Hematopoietic multipotent progenitor cell treated with erythropoietin and hydrocortisone succinate and interleukin-3 and kit ligand, for 17 days (in vitro differentiated cells): ENCODE measurements at places on chromosomes 5 and 9.

DNA sequence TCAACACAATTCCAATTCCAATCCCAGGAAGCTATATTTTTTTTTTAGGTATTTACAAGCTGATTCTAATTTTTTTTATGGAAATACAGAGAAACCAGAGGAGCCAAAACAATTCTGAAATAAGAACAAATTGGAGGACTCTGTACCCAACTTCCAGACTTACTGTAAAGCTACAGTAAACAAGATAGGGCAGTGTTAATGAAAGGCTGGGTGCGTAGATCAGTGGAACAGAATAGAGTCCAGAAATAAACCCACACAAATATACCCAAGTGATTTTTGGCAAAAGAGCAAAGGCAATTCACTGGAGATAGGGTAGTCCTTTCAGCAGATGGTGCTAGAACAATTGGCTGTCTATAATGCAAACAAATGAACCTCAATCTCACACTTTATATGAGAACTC is 50.6 kb downstream of the WHRN start:
- no peak for DNase-seq

- DNase-seq, result no peak
These were observed 3.1 kb downstream of the CXXC5 start for GRCh38 chr5:139651043-139651834.

DNA sequence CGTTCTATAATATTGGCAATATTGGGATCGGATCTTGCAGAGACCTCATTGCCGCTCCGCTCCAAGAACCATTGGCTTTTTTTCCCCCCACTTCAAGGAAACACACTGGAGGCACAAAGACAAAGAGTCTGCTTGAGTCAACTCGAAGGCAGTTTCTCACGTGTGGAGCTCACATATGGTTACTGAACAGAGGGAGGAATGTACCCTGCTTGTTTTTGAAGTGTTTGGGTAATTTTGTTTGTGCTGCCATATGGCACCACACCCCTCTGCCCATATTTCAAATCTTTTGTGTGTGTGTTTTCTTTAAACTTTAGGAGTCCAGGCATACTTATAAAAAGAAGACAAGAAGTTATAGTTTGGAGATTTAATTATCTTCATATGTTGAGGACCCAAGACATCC is 595.9 kb downstream of the DTWD2 start:
- no peak for DNase-seq

- no peak for DNase-seq
These were observed 57.3 kb downstream of the ZFR start for GRCh38 chr5:32387211-32387610.

DNA sequence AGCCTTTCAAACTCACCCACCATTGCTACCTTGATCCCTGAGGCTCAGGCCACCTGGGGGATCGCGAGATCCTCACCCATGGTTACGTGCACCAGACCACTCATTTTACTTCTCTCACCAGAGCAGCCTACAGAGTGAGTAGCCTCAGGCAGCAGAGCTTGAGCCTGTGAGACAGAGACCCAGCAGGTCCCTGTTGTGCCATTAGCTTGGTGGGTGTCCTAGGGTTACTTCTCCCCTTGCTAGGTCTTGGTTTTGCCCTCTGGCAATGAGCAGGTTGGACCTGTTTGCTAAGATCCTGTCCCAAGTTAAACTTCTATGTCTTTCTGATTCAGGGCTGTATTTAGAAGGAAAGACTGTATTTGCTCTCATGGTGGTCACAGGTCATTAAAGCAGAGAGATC is 21.8 kb downstream of the WHRN start:
- no peak for DNase-seq

GRCh38 chr5:116939641-116940040 is 365.0 kb upstream of the SEMA6A start:
- DNase-seq, result no peak

DNA sequence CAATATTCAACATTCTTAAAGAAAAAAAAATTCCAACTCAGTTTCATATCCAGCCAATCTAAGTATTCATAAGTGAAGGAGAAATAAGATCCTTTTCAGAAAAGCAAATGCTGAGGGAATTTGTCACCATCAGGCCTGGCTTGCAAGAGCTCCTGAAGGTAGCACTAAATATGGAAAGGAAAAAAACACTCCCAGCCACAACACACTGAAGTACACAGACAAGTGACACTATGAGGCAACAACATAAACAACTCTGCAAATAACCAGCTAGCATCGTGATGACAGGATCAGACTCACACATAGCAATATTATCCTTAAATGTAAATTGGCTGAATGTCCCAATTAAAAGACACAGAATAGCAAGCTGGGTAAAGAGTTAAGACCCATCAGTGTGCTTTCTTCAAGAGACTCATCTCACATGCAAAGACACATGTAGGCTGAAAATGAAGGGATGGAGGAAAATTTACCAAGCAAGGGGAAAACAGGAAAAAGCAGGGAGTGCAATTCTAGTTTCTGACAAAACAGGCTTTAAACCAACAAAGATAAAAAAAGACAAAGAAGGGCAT is 33.1 kb downstream of the ANKRD33B start:
- DNase-seq, result no peak

DNA sequence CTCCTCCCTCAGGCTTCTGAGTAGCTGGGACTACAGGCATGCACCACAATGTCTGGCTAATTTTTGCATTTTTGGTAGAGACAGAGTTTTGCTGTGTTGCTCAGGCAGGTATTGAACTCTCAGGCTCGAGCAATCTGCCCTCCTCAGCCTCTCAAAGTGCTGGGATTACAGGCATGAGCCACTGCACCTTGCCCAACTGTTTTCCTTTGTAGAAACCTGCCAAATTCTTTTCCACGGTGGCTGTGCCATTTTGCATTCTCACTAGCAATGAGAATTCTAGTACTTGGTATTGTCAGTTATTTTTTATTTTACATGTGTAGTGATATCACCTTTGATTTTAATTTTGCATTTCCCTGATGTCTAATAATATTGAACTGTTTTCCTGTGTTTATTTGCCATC is 7.8 kb downstream of the RMI1 start:
- DNase-seq, result no peak

DNA sequence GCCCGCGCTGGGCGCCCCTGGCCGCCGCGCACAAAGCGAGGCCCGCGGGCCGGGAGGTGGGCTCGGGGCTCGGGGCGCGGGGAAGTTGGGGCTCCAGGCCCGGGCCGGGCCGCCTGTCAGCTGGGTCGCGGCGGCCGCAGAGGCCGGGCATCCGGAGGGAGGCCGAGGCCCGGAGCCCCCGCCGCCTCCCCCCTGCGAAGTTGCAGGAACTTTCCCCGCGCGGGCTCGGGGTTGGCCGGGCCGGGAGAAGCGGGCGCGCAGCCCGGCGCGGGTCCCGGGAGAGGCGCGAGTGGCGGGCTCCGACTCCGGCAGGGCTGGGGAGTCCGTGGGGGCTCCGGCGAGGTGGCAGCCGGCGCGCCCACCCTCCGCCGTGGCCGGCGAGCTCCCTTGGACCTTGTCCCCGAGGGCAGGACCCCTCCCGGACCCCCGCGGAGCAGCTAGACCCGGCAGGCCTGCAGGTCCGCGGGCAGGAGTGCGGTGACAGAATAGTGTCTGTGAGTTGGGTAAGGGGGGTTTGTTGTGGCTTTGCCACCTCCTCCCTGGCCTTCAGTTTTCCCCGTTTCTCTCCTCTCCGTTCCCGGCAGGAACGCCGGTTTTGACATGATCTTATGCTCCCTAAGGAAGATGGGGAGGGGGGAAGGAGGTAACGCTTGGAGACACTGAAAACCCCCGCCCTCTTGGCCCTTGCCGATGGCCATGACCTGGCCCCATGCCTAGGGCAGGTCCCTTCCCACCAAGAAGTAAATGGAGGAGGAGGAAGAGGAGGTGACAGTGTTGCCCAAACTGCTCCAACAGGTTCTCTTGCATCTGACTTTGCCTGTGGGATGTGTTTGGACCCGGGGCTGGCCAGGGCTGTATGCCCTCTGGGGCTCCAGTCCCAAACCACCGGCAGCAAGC is 942 bp downstream of the PHF2 start:
- DNase-seq, result no peak

- no peak for DNase-seq
These were observed 64.0 kb upstream of the TLE4 start for GRCh38 chr9:79507801-79508200.

GRCh38 chr5:127571314-127572131 is 54.1 kb downstream of the PRRC1 start:
- no peak for DNase-seq

GRCh38 chr9:123355761-123356431 is at the start of gene CRB2:
Gene CRB2, plus strand, starts transcription at chr9:123356197. Its CDS starts 64 bp downstream, at chr9:123356261.
- no peak for DNase-seq

DNA sequence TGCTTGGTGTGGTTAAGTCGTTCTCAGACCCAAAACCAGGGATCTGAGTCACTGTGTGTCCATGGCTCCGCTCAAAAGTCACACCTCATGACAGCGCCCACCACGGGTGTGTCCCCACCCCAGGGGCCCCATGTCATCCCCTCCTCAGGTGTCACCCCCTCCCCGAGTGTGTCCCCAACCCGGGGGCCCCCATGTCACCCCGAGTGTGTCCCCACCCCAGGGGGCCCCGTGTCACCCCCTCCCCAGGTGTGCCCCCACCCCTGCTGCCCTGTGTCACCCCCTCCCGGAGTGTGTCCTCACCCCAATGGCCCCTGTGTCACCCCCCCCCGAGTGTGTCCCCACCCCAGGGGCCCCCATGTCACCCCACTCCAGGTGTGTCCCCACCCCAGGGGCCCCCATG is 5.1 kb downstream of the LRRC14B start:
- DNase-seq, result no peak

DNA sequence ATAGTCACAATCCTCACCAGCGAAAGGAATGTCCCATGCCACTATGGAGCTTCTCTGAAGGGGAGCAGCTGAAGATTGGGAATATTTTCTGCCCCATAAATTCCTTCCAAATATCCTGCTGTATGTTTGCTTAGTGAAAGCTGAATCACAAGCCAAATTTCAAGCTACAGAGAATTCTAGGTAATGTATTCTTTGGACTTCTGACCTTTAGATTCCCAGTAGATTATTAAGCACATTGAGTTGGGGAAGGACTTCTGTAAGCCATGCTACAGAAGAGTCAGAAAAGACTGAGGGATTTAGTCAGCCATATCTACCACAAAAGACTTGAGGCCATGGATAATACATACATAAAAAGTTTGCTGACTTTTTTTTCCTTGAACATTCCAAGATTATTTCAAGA is 1342.0 kb upstream of the NUDT12 start:
- no peak for DNase-seq

- DNase-seq, result peak; percentile 38
These were observed at the start of gene SUSD3 for GRCh38 chr9:93058355-93059010. Gene SUSD3, plus strand, starts transcription at chr9:93058701. Its CDS starts 42 bp downstream, at chr9:93058743.

GRCh38 chr5:53783624-53784228 is 223.3 kb downstream of the NDUFS4 start:
- DNase-seq, result no peak

DNA sequence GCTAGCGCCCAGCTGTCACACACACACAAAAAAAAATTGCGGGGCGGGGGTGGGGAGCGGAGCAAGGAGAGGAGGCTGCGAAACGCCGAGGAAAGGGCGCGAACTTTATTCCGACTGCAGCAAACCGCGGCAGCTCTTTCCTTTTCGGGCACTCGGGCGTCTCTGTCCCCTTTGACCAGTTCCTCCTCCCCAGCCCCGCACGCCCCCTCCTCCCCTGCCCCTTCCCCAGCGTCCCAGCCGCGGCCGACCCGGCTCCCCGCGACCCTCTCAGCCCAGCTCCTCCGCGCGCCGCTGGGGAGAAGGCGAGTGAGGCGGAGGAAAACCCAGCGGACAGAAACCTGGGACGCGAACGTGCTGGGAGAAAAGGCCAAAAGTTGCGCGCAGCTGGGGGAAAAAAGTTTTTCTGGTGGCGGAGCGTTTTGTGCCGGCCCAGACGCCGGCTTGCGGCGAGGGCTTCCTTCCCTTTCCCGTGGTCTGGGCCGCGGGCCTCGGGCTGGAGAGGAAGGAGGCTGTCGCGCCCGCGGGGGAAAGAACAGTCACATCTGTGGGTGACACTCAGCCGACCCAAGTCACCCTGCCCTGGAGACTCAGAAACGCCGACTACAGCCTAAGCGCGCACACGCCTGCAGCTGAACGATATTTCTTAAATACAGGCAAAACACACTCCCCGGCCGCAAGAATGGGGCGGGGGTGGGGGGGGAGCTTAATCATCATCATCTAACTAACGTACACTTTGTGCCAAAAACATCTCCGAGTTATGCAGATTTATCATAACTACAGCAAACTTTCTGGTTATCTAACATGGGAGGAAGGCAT is 1.1 kb upstream of the BNC2 start:
- DNase-seq, result no peak

- DNase-seq, result no peak
These were observed 99.8 kb downstream of the ZNF462 start for GRCh38 chr9:106962615-106963363.

- DNase-seq, result no peak
These were observed 116.1 kb upstream of the TNC start for GRCh38 chr9:115234094-115234493.

DNA sequence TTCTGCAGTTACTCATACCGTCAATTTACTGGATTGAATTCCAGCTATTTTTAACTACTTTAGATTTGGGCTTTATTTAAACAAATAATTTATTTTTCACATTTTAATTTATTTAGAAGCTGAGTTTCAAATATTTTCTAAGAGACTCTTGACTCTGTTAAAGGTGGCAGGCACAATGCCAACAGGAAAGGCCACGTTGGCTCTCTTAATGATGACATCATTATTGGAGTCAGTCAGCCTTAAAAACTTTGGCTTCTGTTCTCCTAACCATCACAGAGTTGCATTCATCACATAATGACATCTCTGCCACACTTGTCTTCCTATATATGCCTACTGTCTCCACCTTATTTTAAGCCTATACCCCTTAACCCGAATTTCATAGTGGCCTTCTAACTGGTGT is 172.3 kb upstream of the PLPPR1 start:
- no peak for DNase-seq
